ENCODE measurements at places on chromosomes 12 and 14.

DNA sequence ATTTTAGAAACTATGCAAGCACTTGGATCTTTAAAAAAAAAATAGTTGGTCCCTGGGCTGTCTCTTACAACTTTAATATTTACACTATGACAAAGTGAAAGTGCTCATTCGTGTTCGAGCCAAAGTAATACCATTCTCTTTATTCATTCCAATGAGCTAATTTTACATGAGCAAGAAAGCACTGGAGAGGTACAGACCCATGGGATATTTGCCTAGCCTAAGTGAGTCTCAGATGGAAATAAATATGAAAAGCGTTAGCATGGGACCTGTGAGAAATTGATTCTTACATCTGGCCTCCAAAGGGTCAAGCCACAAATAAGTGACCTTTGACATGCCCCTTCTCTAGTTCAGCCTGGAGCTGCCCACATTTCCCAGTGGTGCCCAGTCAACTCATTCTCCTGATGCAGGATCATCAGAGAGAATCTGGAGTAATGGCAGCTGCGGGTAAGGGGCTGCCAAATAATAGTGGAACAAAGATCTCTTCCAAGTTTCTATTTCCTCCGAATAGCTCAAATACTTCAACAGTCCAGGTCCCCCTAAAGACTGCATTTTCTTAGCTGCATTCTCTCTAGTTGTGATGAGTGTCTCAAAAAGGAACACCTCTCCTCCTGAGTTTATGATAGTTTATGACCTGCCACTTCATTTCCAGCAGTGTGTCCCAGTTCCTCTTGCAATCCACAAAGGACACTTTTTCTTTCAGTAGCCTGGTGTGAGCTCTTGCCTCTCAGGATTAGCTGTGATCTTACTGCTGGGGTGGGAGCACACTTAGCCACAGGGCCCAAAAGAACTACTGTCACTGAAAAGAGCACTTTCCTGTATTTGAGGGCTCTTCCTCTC, 208.2 kb downstream of the DAD1 start:
- no peak for DNase-seq

DNA sequence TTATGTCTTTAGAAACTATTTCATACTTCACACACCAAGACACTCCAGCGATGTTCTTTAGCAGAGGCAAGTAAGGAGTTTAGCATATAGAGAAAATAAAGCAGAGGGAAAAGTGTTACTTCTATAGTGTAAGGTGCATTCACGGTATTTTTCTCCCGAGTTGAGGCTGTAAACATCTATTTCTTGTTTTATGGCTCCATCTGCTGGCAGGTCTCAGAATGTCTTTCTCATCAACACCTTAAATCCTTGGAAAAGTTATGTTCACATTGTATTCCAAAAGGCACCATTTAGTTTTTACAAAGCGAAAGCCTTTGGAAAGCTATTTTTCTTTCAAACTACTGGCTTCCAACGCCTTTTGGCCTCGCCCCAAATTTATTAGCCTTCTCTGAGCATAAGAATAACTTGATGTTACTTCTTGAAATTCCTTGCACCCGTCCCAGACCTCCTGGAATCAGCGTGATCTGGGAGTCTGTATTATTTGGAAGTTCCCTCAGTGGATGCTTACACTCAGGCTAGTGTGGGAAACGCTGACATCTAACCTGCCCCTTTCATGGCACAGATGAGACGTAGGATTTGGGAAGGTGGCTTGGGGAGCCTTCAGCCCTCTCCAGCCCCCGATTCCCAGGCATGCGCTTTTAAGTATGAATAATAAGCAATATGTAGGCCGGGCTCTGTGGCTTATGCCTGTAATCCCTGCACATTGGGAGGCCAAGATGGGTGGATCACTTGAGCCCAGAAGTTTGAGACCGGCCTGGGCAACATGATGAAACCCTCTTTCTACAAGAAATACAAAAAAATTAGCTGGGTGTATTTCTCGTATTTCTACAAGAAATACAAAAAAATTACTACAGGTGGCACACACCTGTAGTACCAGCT, 1.9 kb upstream of the PIWIL1 start:
- DNase-seq: peak; percentile 17

DNA sequence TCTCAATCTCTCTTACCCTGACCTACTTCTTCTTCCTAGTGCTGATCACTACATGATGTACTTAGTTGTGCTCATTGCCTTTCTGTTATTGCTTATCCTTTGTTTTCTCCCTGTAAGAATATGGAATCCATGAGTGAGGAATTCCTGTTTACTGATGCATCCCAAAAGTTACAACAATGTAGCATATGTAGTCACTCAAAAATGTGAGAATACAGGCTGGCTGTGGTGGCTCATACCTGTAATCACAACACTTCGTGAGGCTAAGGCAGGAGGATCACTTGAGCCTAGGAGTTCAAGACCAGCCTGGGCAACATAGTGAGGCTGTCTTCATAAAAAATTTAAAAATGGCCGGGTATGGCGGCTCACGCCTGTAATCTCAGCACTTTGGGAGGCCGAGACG, 8.0 kb upstream of the WDR20 start:
- DNase-seq: no peak

GRCh38 chr12:104951759-104952509, 6.2 kb downstream of the SLC41A2 start:
- no peak for DNase-seq

DNA sequence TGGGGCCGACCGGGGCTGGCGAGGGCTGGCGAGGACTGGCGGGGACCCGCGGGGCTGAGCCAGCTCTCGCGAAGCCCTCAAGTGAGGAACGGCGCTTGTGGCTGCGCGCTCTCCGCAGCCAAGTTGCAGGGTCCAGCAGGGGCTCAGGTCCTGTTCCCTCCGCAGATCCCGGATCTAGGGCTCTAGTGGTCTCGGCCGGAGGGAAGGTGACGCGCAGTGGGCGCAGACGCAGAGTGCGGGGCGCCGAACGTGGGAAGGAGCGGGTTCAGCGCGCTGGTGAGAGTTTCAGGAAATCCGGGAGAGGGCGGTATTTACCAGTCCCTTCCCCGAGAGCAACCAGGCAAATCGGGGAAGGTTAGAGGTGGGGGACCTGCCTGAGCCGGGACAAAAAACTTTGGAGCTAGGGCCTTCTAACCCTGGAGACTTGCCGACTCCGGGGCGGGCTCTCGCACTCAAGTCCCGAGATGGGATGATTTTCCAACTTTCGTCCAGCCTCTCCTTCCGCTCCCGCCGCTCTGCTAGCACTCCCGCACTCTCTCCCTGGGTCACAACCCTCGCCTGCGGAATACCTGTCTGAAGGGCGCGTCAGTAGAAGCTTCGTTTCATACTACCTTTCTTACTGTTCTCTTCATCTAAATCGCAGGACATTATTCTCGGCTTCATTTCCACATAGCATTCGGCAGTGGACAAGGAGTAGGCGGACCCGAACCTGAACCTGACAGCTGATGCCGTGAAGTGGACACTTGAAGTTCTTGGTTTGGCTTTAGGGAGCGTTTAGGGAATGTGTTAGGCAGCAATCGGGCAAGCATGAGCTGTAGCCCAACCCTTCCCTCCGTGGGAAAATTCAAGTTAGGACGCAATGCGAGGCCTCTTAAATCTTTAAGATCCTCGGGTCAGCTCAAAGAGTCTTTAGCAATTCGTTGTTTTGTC, 13.6 kb upstream of the PAX9 start:
- no peak for DNase-seq

GRCh38 chr14:23185063-23185462, 1.6 kb upstream of the SLC7A8 start:
- DNase-seq: no peak

DNA sequence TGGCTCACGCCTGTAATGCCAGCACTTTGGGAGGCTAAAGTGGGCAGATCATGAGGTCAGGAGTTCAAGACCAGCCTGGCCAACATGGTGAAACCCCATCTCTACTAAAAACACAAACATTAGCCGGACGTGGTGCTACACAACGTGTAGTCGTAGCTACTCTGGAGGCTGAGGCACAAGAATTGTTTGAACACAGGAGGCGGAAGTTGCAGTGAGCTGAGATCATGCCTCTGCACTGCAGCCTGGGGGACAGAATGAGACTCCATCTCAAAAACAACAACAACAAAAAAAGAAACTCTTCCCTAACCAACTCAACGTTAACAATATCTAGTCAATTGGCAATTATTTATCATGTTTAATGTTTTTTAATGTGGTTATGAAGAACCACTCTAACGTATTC, 89.3 kb downstream of the EPS8 start:
- DNase-seq: no peak

Data from CD4-positive, alpha-beta T cell treated with Interleukin-1 beta for 1 hour (primary cell).